Astrocyte (in vitro differentiated cells and primary cell): ENCODE measurements at places on chromosomes 4 and X. TPM values are rescaled to one million over a fixed set of nuclear protein-coding genes. Genes with fewer than 3 reads are reported as not detected.
A peak's percentile ranks its signal among the peaks of the same experiment; 100 is the strongest.

Gene ADGRG4
- total RNA-seq, result 0.14 and 0.19 TPM in 2 replicates

DNA sequence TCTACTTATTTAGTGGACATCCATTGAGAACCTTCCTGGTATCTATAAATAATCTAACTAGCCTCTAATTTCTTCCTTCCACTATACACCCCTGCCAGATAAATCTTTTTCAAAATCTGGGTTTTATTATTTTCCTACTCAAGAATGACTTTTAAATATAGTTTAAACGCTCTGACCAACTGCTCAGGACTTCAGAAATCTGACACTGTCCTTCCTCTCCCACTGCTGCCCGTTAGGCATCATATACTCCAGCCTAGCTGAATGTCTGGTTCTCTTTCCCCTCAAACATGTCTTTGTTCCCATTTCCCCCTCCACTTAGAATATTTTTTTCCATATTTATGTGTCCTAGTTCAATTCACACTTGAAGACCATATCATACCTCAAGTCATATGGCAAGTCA, 35.2 kb upstream of the CBLL2 start:
- H3K27me3 ChIP-seq, result no peaks in the 10 kb centered on the region
- no peak overlapping the region for H3K27ac ChIP-seq
- H3K4me1 ChIP-seq, result no peaks in the 10 kb centered on the region
- H3K4me3 ChIP-seq, result no peak overlapping the region
- no peak for DNase-seq
- no peaks in the 10 kb centered on the region for H3K36me3 ChIP-seq

DNA sequence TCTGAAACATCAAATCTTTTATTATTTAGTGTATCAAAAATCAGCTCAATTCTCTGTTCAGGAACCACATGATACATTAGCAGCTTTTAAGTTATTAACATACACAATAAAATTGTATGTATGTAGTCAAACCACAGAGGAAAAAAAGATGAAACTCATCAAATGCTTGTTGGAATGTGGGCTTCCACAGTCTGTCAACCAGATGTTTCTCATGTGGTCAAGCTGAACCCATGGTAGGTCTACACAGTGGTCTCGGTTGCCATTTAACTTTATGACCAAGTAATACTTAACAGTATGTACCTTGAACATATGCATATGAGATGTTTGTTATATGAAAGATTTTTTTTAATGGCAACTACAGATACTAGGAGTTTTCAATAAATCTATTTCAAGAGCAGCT, 427.8 kb downstream of the IL15 start:
- no peak overlapping the region for H3K4me3 ChIP-seq
- no peak overlapping the region for H3K27ac ChIP-seq
- H3K36me3 ChIP-seq, result no peaks in the 10 kb centered on the region
- no peaks in the 10 kb centered on the region for H3K27me3 ChIP-seq

- DNase-seq, result peak; percentile 59
- H3K4me1 ChIP-seq, result peaks cover 13% of the 10 kb centered on the region
- peak overlapping the region; percentile 24 for H3K27ac ChIP-seq
- H3K4me3 ChIP-seq, result no peak overlapping the region
- no peaks in the 10 kb centered on the region for H3K36me3 ChIP-seq
These were observed 80.9 kb downstream of the IL21 start for GRCh38 chr4:122539861-122540465.
